Sigmoid colon (tissue), 7 donors: ENCODE measurements at places on chromosomes 2 and 18. TPM values are rescaled to one million over a fixed set of nuclear protein-coding genes. Genes with fewer than 3 reads are reported as not detected.

Gene C2orf15
- not detected for total RNA-seq

DNA sequence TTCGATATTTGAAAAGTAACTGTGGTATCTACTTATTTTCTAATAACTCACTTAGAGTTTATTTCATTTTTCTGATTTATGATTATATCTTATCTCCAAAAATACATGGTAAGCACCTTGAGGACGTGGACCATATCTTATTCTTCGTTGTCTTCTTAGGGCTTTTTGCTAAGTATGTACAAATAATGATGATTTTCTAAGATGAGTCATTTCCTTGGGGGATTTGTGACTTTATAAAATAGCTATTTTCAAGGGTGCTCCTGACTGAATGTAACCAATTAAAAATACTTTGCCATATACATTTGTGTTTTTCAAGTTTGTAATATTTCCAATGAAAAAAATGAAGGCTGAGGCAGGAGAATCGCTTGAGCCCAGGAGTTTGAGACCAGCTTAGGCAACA, 56.3 kb downstream of the GREB1L start:
- no peaks in the 10 kb centered on the region for H3K4me1 ChIP-seq
- no peak overlapping the region for H3K4me3 ChIP-seq
- DNase-seq = no peak
- H3K36me3 ChIP-seq = no peaks in the 10 kb centered on the region
- no peak overlapping the region for H3K27ac ChIP-seq

GRCh38 chr2:9750224-9751215, 92.8 kb upstream of the TAF1B start:
- peaks cover 10% of the 10 kb centered on the region for H3K4me1 ChIP-seq
- no peaks in the 10 kb centered on the region for H3K27me3 ChIP-seq
- no peak overlapping the region for H3K27ac ChIP-seq
- H3K4me3 ChIP-seq = no peak overlapping the region
- no peaks in the 10 kb centered on the region for H3K36me3 ChIP-seq

DNA sequence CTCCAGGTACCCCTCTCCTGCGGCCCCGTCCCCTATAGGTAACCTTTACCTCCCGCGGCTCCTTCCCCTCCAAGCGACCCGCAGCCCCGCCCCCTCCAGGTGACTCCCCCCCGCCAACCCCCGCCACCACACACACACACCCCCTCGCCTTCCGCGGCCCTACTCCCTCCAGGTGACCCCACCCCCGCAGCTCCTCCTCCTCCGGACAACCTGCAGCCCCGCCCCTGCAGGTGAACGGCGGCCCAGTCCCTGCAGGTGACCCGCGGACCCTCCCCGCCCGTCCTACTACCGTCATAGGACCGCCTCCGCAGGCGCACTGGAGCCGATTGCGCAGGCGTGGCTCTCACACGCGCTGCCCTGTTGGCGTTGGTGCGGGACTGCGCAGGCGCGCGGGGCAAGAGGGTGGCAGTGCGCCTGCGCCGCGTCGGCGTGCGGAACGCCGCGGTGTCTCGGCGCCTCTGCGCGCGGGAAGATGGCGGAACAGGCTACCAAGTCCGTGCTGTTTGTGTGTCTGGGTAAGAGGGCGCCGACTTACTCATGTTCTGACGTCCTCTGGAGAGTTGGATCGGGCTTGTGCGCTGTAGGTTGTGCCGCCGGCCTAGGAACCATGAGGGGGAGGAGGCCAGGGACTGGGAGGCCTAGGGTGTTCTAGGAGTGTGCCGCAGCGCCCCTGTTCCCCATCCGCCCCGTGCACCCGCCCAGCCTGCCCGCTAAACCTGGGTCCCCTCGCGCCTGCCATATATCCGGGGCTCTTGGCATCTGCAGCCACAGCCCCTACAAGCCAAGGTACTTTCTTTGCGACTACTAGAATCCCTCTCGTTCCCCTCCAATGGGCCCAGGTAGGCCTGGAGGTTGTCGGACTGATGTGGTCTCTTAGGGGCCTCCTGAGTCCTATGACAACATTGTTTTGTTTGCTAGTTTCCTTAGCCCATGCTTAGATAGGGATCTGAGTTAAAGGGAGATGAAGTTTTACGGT, at the start of gene ACP1:
TSS of gene ACP1 (plus strand) at position 455 of the 976 bp plus-strand sequence. CDS start at position 473, 18 bp downstream.
- peak within 1 kb of the TSS; percentile 69 for H3K4me3 ChIP-seq
- H3K36me3 ChIP-seq = no peaks in the 10 kb centered on the region
- peak; percentile 96 for DNase-seq

- H3K4me1 ChIP-seq = no peaks in the 10 kb centered on the region
- H3K4me3 ChIP-seq = no peak overlapping the region
- H3K27me3 ChIP-seq = no peaks in the 10 kb centered on the region
Observed at GRCh38 chr2:54895730-54896129, 154.5 kb downstream of the RTN4 start.

Gene SCN3A
- total RNA-seq = 3.6 TPM

GRCh38 chr2:174807931-174808330, 43.7 kb upstream of the CHRNA1 start:
- H3K27ac ChIP-seq = no peak overlapping the region
- no peak overlapping the region for H3K4me3 ChIP-seq
- no peaks in the 10 kb centered on the region for H3K36me3 ChIP-seq
- H3K27me3 ChIP-seq = no peaks in the 10 kb centered on the region
- no peak for DNase-seq

Gene MARS2
- 5.4 TPM for total RNA-seq

- no peaks in the 10 kb centered on the region for H3K4me1 ChIP-seq
- no peaks in the 10 kb centered on the region for H3K27me3 ChIP-seq
- H3K36me3 ChIP-seq = no peaks in the 10 kb centered on the region
- no peak overlapping the region for H3K4me3 ChIP-seq
- no peak for DNase-seq
- H3K27ac ChIP-seq = no peak overlapping the region
Observed at GRCh38 chr2:192398236-192398635, 203.5 kb upstream of the TMEFF2 start.

Gene LINC00305
- total RNA-seq = not detected

DNA sequence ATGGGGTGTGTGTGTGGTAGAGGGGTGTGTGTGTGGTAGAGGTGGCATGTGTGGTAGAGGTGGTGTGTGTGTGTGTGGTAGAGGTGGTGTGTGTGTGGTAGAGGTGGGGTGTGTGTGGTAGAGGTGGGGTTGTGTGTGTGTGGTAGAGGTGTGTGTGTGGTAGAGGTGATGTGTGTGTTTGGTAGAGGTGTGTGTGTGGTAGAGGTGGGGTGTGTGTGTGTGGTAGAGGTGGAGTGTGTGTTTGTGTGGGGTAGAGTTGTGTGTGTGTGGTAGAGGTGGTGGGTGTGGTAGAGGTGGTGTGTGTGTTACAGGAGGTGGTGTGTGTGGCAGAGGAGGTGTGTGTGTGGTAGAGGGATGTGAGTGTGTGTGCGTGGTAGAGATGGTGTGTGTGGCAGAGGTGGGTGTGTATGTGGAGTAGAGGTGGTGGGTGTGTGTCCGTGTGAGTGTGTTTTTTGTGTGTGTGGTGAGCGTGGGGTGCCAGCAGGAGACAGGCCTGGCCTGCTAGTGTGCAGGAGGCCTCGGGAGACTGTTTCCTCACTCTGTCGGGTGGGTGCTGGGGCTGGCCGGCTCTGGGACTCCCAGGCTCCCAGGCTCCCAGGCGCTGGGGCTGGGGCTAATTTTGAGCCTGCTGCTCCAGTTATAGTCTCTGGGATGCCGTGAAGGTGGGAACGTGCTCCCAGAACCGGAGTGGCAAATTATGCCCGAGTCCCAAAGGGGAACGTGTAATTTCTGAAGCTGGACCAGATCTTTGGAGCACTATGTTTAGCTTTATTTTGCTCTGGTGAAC, 165.2 kb downstream of the DYSF start:
- no peak overlapping the region for H3K27ac ChIP-seq
- no peak overlapping the region for H3K4me3 ChIP-seq
- no peaks in the 10 kb centered on the region for H3K27me3 ChIP-seq
- peaks cover 21% of the 10 kb centered on the region for H3K4me1 ChIP-seq

- no peaks in the 10 kb centered on the region for H3K4me1 ChIP-seq
- H3K27me3 ChIP-seq = no peaks in the 10 kb centered on the region
- H3K36me3 ChIP-seq = no peaks in the 10 kb centered on the region
- DNase-seq = no peak
- no peak overlapping the region for H3K27ac ChIP-seq
Observed at GRCh38 chr18:47485221-47485797, 233.8 kb upstream of the SKOR2 start.

DNA sequence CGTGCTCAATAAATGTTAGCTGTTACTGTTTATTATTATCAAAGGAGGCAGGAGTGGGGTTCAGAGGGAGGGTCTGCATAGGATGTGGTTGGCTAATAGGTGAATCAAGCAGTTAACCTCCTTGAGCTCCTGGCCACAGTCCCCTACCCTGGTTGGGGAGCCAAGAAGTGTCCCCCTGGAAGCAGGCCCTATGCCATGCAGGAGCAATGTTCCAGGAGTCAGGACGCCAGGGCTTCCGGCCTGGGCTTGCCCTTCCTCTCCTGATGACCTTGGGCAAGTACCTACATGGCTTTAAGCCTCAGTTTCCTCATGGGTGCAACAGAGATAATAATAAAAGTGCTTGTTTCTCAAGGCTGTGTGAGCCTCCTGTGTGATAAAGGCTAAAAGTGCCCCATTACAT, 84.9 kb downstream of the DYSF start:
- DNase-seq = peak; percentile 46
- H3K36me3 ChIP-seq = no peaks in the 10 kb centered on the region
- no peaks in the 10 kb centered on the region for H3K4me1 ChIP-seq
- H3K27me3 ChIP-seq = no peaks in the 10 kb centered on the region
- H3K27ac ChIP-seq = no peak overlapping the region

Gene ACAA2
- 61.8 TPM for total RNA-seq

GRCh38 chr2:173997269-173997668, 32.1 kb upstream of the SP3 start:
- H3K4me3 ChIP-seq = no peak overlapping the region
- H3K27ac ChIP-seq = peak overlapping the region; percentile 62
- no peaks in the 10 kb centered on the region for H3K4me1 ChIP-seq
- H3K27me3 ChIP-seq = no peaks in the 10 kb centered on the region

- H3K4me3 ChIP-seq = no peak overlapping the region
- H3K36me3 ChIP-seq = no peaks in the 10 kb centered on the region
- H3K27me3 ChIP-seq = no peaks in the 10 kb centered on the region
- DNase-seq = no peak
Observed at GRCh38 chr2:160415991-160416390, 77.6 kb downstream of the RBMS1 start.

DNA sequence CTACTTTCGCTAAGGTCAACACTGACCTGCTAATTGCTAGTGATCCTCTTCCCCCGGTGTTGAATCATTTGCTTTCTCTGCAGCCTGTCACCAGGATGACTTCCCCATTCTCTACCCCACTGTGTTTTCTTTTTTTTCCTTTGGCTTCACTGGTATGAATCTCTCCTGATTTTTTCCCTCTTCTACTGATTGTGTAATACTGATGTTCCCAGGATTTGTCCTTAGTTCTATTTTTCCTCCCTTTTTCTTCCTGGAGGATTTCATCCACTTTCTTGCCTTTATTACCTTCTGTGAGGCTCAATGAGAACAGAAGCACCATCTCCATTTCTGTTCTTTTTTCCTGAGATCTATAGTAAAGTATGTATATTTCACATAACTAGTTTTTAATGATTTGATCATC, 14.1 kb upstream of the MSH2 start:
- no peak for DNase-seq
- no peak overlapping the region for H3K27ac ChIP-seq
- no peak overlapping the region for H3K4me3 ChIP-seq
- no peaks in the 10 kb centered on the region for H3K27me3 ChIP-seq
- no peaks in the 10 kb centered on the region for H3K36me3 ChIP-seq

Gene SRD5A2
- total RNA-seq = not detected

Gene SEC11C
- 51.7 TPM for total RNA-seq

DNA sequence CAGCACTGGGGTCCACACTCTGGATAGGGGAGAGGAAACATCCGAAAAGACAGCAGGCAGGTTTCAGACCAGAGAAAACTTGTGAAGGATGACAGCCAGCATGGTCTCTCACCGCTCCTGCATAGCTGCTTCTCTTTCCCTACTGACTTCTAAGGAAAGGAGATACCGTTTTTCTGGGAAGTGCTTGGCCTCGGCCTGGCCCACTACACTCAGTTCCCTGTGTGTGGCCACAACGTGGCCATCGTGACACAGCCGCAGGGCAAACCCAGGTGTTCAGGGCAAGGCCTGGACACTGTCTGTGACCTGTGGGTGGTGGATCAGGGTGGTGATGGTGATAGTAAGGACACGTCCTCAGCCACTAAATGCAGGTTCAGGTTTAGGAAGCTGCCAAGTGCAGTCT, 34.2 kb upstream of the ACAA2 start:
- H3K4me1 ChIP-seq = no peaks in the 10 kb centered on the region
- no peak overlapping the region for H3K4me3 ChIP-seq
- H3K27ac ChIP-seq = no peak overlapping the region

Gene SERPINB3
- total RNA-seq = not detected

DNA sequence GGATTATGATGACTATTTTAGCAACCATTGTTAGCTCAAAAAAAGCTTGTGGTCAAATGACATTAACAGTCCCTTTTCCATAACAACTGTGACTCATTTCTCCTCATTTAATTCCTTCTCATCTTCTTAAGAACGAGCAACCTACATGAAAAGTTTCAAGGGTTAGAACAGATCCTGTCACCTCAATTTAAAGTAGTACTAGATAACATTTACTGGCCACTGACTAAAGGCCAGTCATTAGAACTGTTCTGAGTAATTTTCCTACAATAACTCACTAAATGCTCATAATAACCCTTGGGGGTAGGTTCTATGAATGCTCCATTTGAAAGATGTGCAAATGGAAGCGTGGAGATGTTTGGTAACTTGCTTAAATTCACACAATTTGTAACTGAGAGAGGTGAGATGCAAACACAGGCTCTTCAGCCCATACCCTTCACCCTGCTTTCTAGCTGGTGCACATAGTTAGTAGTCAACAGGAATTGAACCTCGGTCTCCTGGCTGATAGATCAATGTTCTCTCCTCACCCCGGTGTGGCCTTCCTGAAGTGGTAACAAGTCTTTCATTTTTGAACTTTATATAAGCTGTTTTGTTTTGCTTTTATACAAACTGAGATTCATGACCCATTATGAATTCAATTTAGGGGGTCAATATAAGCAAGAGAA, 212.5 kb downstream of the SETBP1 start:
- H3K4me1 ChIP-seq = no peaks in the 10 kb centered on the region
- H3K4me3 ChIP-seq = no peak overlapping the region
- DNase-seq = no peak
- no peak overlapping the region for H3K27ac ChIP-seq
- H3K27me3 ChIP-seq = no peaks in the 10 kb centered on the region

Gene VIL1
- total RNA-seq = not detected

Gene RTP5
- not detected for total RNA-seq

DNA sequence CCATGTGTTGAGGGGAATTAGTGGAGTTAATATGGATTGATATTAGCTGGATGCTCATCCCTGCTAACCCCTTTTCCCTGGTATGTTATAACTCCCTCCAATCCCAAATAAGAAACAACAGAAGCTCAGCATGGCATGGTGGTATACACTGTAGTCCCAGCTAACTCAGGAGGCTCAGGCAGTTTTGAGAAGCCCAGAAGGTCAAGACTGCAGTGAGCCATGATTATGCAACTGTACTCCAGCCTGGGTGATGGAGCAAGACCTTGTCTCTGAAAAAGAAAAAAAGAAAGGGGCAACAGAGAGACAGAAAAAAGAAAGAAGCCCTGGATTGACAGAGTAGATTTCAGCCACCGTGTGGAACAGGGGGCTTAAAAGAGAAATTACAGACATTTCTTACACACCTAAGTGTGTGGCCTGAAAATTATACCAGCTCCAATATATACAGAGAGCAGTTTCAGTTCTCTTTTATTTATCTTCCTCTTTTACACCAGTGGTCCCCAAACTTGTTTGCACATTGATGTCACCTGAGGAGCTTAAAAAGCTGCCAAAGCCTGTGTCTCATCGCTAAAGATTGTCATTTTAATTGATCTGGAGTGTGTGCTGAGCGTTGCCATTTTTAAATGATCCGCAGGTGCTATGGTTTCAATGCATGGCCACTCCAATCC, 203.6 kb downstream of the UBE2E3 start:
- no peak for DNase-seq
- no peak overlapping the region for H3K27ac ChIP-seq
- H3K4me3 ChIP-seq = no peak overlapping the region
- H3K27me3 ChIP-seq = no peaks in the 10 kb centered on the region
- H3K4me1 ChIP-seq = no peaks in the 10 kb centered on the region

Gene KIF1A
- total RNA-seq = 6.7 TPM

Gene FECH
- 42.4 TPM for total RNA-seq
